ENCODE measurements at places on chromosomes 5 and 9. TPM values are rescaled to one million over a fixed set of nuclear protein-coding genes. Genes with fewer than 3 reads are reported as not detected.
A peak's percentile ranks its signal among the peaks of the same experiment; 100 is the strongest.

- no peak overlapping the region for H3K4me3 ChIP-seq
- no peak overlapping the region for H3K27ac ChIP-seq
- DNase-seq, result no peak
- no peaks in the 10 kb centered on the region for H3K27me3 ChIP-seq
Measured at GRCh38 chr5:138841531-138841930, 33.6 kb downstream of the LRRTM2 start.

GRCh38 chr9:5492965-5493678, 17.2 kb upstream of the PDCD1LG2 start:
- H3K27me3 ChIP-seq, result no peaks in the 10 kb centered on the region
- H3K36me3 ChIP-seq, result no peaks in the 10 kb centered on the region
- DNase-seq, result no peak
- no peak overlapping the region for H3K4me3 ChIP-seq

DNA sequence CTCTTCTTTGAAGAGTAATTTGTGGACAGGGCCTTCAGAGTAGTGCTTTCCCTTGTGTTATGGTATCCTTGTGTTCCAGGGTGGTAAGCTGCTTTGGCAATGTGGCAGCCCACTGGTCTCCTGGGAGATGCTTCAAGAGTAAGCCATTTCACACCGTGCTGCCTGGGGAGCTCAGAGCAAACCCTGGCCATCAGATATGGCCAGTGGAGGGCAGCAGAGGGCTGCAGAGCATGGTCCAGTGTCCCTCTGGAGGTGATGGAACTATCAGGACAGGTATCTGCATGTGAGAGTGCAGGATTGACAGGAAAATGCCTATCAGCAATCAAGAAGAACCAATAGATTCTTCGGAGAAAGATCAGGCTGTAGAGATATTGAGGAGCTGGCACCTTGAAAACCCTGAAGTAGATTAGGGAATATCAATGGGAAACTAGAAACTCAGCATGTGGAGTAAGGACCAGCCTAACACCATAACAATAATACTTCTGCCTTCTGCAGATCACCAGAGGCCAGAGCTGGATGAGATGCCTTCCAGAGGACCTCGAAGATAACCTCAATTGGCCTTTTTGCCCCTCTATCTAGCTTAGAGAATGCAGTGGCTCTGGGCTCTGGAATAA, 90.8 kb downstream of the PLPPR1 start:
- peaks cover 6% of the 10 kb centered on the region for H3K27me3 ChIP-seq
- H3K4me3 ChIP-seq, result no peak overlapping the region
- no peaks in the 10 kb centered on the region for H3K36me3 ChIP-seq
- no peaks in the 10 kb centered on the region for H3K4me1 ChIP-seq
- no peak overlapping the region for H3K27ac ChIP-seq
- DNase-seq, result peak; percentile 28

DNA sequence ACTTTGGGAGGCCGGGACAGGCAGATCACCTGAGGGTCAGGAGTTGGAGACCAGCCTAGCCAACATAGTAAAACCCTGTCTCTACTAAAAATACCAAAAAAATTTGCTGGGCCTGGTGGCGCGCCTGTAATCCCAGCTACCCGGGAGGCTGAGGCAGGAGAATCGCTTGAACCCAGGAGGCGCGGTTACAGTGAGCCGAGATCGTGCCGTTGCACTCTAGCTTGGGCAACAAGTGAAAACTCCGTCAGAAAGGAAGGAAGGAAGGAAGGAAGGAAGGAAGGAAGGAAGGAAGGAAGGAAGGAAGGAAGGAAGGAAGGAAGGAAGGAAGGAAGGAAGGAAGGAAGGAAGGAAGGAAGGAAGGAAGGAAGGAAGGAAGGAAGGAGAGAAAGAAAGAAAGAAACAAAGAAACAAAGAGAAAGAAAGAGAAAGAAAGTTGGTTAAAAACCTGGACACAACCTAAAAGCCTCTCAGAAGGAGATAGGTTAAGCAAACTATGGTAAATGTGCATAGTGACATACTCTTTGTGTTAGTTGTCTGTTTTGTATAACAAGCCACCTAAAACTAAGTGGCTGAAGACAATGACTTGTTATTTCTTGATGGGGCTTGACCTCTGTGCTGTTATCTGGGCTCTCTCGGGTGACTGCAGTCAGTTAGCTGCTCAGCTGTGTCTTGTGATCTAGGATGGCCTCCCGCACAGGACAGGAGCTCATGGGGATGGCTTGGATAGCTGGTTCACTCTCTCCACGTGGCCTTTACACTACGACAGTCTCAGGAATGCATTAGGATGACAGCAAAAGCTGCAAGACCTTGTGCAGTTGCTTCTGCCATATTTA, 8.0 kb upstream of the MYO10 start:
- no peaks in the 10 kb centered on the region for H3K36me3 ChIP-seq
- H3K4me3 ChIP-seq, result no peak overlapping the region
- no peaks in the 10 kb centered on the region for H3K4me1 ChIP-seq

ITGA1 gene
- total RNA-seq, result 1.8 TPM

RACK1 gene
- 2,432 TPM for total RNA-seq

NSMF gene
- total RNA-seq, result 81.9 TPM

GRCh38 chr9:21669701-21670100, 132.7 kb upstream of the MTAP start:
- H3K4me1 ChIP-seq, result peaks cover 87% of the 10 kb centered on the region
- peak overlapping the region; percentile 99 for H3K27ac ChIP-seq
- no peaks in the 10 kb centered on the region for H3K36me3 ChIP-seq
- DNase-seq, result no peak
- H3K27me3 ChIP-seq, result no peaks in the 10 kb centered on the region
- H3K4me3 ChIP-seq, result peak overlapping the region; percentile 26

PRSS3 gene
- 66.3 TPM for total RNA-seq

BARHL1 gene
- total RNA-seq, result not detected

GRCh38 chr9:109974143-109974917, 194.3 kb downstream of the PALM2AKAP2 start:
- H3K4me3 ChIP-seq, result no peak overlapping the region
- no peak for DNase-seq
- no peak overlapping the region for H3K27ac ChIP-seq
- H3K36me3 ChIP-seq, result no peaks in the 10 kb centered on the region
- H3K4me1 ChIP-seq, result no peaks in the 10 kb centered on the region
- H3K27me3 ChIP-seq, result no peaks in the 10 kb centered on the region

- DNase-seq, result no peak
- no peak overlapping the region for H3K27ac ChIP-seq
- H3K27me3 ChIP-seq, result no peaks in the 10 kb centered on the region
- no peaks in the 10 kb centered on the region for H3K4me1 ChIP-seq
- no peak overlapping the region for H3K4me3 ChIP-seq
- no peaks in the 10 kb centered on the region for H3K36me3 ChIP-seq
Measured at GRCh38 chr5:94196953-94197352, 421.5 kb downstream of the KIAA0825 start.

DNA sequence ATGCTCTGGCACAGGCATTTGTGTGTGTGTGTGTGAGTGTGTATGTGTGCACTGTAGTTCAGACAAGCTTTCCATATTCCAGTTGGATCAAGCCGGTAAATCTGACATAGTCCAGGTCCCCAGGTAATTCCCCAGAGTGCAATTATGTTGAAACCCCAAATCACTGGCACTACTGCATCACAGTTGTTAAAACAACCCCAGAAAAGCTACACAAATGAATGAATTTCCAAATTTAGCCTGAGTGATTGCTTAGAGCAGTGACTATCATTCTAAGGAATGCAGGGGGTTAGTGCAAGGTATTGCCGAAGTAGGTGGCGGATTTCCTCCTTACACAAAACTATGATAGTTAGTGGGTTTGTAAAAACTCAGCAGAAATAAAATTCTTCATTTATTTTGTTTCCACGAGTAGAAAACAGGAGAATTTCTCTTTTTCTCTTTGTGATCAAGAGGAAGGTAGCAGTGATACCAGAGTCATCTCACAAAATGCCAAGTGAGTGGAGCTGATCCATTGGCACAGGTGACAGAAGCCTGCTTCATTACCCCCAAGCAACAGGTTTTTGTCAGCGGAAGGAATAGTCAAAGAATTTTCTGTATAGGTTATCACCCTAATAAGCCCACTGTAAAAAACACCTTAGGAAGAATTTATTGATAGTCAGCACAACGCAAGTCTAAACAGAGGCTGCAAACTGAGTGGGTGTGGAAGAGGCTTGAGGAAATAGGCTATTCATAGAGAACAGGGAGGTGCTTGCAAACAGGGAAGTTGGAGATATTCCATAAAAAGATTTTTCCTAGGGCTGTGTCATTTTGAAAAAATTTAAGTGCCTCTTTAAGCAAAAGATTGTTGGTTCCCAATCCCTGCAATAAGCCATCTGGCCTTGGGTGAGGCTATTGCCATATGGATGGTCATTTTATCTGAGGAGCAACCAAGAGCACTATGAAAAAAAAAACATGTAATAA, 385.1 kb downstream of the CHSY3 start:
- DNase-seq, result no peak
- no peak overlapping the region for H3K27ac ChIP-seq
- 0 out of 2 replicates have a peak, but pooled peaks cover 4% of the 10 kb centered on the region for H3K4me1 ChIP-seq
- no peaks in the 10 kb centered on the region for H3K36me3 ChIP-seq
- H3K27me3 ChIP-seq, result no peaks in the 10 kb centered on the region

DNA sequence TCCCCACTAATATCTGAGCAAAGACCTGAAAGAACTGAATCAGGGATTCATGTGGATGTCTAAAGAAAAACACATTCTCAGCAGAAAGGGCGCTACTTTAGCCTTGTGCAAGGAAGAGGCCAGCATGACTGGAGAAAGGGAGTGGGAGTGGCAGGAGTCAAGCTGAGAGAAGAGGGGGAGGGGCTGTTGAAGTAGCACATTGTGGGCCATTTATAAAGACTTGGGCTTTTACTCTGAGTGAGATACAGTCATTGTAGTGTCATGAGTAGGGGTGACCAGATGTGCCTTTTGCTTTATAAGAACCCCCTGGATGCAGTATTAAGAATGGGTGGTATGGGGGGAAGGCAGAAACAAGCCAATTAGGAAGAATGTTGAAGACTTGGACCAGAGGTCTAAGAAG, 452.8 kb downstream of the ENC1 start:
- H3K4me3 ChIP-seq, result no peak overlapping the region
- H3K27me3 ChIP-seq, result no peaks in the 10 kb centered on the region
- no peaks in the 10 kb centered on the region for H3K36me3 ChIP-seq
- H3K27ac ChIP-seq, result no peak overlapping the region
- H3K4me1 ChIP-seq, result no peaks in the 10 kb centered on the region
- no peak for DNase-seq

ZNF354B gene
- total RNA-seq, result 11.6 TPM

DNA sequence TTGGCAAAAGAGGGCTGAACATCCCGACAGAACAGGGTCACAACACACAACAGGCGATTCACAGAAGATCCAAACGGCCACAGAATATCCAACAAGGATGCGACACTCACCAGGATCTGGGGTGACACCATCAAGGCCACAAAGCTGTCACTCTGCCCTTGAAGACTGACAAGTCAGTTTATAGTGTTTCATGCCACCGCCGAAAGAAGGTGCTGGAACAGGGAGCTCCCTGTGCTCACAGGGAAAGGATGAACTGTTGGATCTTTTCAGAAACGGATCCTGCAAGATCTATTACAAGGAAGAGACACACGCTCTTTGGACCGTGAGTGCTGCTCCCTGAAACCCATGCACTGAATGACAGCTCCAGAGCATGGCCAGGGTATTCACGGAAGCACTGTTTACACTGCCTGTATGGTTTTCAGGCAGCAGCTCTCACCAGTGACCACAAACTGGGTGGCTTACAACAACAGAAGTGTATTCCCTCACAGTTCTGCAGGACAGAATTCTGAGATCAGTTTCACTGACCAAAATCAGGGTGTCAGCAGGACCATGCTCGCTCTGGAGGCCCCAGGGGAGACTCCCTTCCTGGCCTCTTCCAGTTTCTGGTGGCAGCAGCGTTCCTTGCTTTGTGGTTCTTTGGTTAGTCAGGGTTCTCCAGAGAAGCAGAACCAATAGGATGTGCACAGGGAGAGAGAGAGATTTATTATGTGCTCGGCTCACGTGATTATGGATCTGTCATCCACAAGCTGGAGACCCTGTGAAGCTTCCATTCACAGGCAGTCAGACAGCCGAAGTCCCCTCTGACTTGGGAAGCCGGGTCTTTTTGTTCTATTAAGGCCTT, 52.8 kb downstream of the SEMA4D start:
- H3K4me1 ChIP-seq, result peaks cover 11% of the 10 kb centered on the region
- DNase-seq, result no peak
- no peak overlapping the region for H3K4me3 ChIP-seq

MEIKIN gene
- not detected for total RNA-seq

DNA sequence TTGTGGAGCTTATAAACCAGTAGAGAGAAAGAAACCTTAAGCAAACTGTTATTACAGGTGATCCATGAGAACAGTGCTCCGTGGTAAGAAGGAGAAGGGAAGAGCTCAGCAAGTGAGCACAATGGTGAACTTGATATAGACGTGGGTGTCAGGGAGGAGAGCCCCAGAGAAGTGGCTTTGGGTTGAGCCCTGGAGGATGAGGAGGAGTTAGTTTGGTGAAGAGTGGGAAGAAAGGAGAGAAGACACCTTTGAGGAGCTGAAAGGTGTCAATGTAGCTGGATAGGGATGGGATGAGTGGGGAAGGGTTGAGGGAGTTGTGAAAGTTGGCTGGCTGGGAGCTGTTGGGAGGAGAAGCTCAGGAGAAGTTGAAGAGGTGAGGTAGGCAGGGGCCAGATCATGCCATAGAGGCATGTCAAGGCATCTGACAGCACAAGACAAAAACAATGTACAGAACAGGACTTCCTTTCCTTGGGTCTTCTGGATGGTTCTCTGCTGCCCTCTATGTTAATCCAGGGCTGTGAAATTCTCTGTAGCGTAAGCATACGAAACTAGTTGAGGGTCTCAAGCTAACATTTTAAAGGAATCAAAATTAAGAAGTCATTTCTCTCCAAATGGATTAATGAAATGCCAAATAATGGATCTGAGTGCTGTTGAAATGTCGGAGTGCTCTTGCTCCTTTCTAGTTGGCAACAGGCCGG, 501.9 kb downstream of the KDM4C start:
- H3K27ac ChIP-seq, result no peak overlapping the region
- H3K4me3 ChIP-seq, result no peak overlapping the region
- H3K4me1 ChIP-seq, result no peaks in the 10 kb centered on the region
- H3K27me3 ChIP-seq, result peaks cover 20% of the 10 kb centered on the region
- DNase-seq, result no peak

IL3 gene
- not detected for total RNA-seq

DNA sequence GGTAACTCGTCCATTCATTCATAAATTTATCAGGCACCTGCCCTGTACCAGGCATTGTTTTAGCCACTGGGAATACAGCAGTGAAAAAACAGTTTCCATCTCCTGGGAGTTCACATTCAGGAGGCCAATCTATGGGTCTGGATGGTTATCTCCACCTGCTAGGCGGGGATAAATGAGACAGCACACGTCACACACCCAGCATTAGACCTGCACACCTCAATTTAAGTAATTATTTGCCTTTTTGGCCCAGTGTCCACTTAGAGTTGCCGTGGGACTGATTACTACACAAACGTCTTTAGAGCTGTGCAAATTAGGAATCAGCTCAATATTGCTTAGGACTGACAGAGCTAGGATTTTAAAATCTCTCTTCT, 46.1 kb downstream of the STK10 start:
- no peaks in the 10 kb centered on the region for H3K36me3 ChIP-seq
- H3K4me3 ChIP-seq, result no peak overlapping the region
- H3K27me3 ChIP-seq, result no peaks in the 10 kb centered on the region
- H3K4me1 ChIP-seq, result no peaks in the 10 kb centered on the region

CD72 gene
- 1.6 TPM for total RNA-seq

Data from HCT116 (cell line).